ENCODE measurements at places on chromosomes 1 and 21.

- DNase-seq, result no peak
These were observed 113.4 kb downstream of the DHRS3 start for GRCh38 chr1:12504601-12505000.

GRCh38 chr1:73749996-73750395, 448.0 kb downstream of the LRRIQ3 start:
- no peak for DNase-seq

GRCh38 chr21:44537930-44538911, 1.8 kb downstream of the KRTAP10-1 start:
- DNase-seq, result no peak

DNA sequence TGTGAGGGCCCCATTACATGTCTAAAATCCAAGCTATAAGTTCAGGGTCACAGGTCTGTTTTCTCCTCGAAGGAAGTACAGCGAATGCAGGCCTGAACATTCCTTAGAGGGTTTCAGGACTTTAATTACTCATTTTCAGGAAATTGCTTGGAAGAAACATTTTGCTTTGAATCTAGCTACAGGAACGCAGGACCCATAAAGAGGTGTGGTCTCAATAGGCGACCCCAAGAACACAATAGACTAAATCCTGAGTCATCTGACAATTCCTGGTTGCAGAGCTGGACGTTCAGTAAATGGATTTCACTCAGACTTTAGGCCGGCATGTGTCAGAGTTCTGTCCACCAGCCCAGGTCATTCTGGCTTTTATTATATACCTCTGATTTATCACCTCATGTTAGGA, 1.0 kb upstream of the ERG start:
- DNase-seq, result no peak

- DNase-seq, result no peak
These were observed 13.9 kb upstream of the MYCL start for GRCh38 chr1:39915499-39916129.

GRCh38 chr1:196376630-196377328, 231.5 kb downstream of the KCNT2 start:
- no peak for DNase-seq

DNA sequence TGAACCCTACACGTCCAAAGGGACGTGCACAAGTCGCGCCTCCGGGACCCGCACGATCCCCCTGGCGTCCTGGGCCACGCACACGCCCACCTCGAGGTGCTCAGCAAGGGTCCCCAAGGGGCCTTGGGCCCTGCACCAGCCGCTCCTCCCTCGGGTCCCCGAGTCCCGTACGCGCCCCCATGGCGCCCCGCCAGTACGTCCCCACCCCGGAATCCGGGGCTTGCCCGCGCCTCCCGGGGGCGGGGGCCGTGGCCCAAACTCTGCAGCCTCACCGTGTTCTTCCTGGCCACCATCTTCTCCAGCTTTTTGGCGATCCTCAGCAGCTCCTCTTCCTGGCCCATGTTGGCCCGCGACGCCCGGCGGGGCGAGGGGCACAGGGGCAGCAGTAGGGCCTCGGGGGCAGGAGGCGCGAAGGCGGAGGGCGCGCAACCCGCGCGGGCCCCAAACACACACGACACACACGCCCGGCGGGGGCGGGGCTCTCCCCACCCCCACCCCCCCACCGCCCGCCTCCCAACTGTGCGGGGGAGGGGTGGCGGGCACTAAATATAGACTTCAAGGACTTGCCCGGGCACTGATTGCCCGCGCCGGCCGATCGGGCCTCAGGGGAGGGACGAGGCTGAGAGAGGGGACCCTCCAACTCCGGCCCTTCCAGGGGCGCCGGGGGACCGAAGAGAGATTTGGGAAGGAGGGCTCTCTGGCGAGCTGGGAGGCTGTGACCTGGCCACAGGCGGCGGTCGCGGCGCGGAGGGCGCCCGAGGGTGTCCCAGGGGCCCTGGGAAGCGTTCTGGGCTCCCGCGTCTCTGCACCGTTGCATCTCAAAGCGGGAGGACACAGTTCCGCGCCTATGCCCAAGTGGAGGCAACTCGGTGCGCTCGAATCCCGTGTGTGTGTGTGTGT, at the start of gene TCEA3:
Gene TCEA3 (minus strand): TSS at position 456 of the 900 bp plus-strand sequence. CDS start 115 bp downstream, at position 341.
- peak; percentile 46 for DNase-seq

DNA sequence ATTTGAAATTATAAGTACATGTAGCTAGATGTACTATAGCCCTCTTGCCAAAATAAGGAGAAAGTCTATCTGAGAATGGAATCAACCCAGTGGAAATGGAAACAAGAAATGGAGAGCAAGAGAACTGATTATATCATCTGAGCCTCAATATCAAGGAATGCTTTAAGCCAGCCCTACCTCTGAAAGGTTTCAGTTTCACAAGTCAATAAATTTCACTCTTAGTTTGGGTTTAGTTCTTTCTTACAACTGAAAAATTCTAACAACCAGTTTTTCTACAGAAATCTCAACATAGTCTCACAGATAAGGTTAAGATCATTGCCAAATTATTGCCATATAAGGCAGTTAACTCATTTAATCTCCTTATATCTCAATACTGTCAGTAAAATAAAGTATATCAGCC, 80.0 kb downstream of the EPS15 start:
- no peak for DNase-seq

- no peak for DNase-seq
These were observed 36.0 kb downstream of the AHDC1 start for GRCh38 chr1:27567971-27568299.

GRCh38 chr1:245181158-245181517, 26.4 kb downstream of the KIF26B start:
- DNase-seq, result no peak

GRCh38 chr1:1085911-1086841, 12.1 kb upstream of the RNF223 start:
- peak; percentile 10 for DNase-seq

DNA sequence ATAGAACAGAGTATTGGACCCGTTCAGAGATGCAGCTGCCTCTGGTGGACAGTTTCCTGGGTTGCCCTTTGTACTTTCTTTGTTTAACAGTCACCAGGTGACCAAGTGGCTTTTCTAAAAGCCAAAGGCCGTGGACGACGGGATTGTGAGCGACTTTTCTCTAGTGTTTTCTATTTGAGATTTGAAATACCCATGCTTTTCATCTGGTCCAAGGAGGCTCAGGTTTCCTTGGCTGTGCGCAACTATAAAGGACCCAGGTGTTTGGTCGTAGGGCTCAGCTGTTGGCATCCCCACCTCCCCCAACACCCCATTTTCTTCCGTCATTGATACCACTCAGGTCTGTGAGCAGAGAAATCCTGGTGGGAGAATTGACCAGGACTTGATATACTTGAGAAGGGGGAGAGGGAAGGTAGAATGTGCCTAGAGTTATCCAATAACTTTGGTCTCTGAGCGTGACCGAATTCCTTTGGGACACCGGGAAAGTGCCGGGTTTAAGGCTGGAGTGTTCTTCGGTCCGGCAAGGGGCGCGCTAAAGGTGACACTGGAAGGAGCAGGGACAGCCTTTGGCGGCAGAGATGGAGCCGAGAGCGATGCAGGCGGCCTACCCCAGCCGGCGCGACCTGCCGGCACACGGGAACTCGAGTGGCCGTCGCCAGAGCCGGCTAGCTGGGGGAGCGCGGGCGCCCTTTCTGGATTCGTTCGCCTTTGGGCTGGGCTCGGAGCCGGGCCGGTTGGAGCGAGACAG, 83.4 kb upstream of the BMP8A start:
- DNase-seq, result no peak

DNA sequence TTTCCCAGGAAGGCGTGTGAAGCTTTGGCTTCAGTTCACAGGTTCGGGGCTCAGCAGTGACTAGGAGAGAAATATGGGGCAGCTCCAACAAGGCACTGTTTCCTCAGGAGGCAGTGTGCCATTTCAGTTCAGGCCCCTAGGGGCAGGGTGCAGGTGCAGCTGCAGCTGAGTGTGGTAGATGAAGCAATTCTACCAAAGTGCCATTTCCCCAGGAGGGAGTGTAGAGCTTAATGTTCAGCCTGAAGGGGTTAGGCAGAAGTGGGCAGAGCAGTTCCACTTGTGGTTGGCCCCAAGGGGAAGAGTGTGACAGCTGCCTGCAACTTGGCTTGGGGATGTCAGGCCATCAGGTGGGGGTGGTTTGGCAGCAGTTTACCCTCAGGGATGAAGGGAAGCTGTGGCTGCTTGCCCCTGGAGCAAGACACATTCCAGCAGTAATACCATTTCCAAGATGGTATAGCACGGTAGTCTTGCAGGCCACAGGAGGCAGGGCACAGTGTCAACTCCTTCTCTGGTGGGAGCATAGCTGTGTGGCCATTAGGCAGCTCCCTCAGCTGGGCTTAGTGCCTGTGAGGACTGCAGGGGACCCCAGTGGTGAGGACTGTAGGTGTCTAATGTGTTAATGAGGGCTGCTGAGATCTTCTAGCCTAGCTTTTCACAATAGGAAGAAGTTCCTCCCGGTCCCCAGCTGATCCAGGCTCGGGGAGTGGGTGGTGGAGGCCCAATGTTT, 34.7 kb downstream of the RGSL1 start:
- no peak for DNase-seq

GRCh38 chr1:18578271-18578670, 52.4 kb upstream of the PAX7 start:
- DNase-seq, result no peak

GRCh38 chr1:22208268-22208972, 65.5 kb upstream of the WNT4 start:
- no peak for DNase-seq

DNA sequence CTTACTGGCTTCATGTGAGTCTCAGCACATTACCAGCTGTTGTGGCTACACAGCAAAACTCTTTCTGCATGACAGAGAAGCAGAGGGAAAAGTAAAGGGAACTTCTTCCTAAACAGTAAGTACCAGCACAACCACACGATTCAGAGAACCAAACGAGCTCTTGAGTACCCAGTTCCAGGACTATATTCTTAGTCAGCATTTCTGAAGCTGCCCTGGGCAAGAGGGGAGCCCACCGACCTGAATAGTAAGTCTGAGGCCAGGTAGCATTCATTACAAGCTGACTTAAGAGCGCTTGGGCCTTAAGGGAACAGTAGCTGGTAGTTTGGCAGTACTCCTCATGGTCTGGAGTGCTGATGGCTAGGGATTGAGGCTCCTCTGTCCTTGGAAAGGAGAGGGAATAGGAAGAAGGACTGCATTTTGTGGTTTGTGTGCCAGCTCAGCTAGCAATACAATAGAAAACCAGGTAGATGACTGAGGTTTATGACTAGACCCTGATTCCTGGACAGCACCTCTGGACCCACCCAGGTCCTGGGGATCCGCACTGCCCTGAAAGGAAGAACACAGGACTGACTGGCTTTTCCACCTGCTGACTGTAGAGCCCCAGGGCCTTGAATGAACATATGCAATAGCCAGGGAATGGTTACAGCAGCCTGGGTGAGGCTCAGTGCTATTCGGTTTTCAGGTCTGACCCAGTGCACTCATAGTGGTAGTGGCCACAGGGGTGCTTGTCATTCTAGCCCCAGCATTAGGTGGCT, 396.8 kb upstream of the PRMT6 start:
- DNase-seq, result no peak

- no peak for DNase-seq
These were observed 121.0 kb upstream of the TSPAN2 start for GRCh38 chr1:115210302-115210711.
